ENCODE measurements at places on chromosomes 11 and 22.

- peak; percentile 92 for DNase-seq
Observed at GRCh38 chr11:126628790-126629621, 273.5 kb downstream of the ST3GAL4 start.

DNA sequence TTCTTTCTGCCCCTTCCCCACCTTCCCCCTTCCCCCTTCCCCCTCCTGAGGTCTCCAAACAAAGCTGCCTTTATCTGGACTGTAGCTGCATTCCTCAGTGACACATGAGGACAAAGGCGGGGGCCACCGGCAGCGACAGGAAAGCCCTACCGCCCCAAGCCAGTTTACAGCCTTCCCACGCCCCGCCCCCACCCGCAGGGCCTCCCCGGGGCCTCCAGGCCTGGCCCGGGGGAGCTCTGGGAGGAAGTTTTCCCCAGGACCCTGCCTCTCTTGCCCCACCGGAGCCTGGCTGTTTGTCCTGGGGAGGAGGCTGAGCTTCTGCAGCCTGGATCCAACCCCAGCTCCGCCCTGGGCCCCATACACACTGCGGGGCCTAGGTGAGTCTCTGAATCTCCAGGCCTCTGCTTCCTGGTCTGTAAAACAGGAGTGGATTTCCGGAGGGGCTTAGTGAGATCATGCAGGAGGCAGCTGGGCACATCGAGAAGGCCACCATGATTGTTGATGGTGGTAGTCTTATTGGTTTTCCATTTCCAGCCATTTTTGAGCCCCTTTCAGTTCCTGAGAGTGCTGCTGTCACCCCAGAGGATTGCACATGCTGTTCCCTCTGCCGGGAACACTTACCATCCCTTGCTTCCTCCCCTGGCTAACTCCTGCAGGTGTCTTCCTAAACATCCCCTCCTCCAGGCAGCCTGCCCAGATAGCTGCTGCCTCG, 130.7 kb downstream of the MN1 start:
- DNase-seq = no peak

DNA sequence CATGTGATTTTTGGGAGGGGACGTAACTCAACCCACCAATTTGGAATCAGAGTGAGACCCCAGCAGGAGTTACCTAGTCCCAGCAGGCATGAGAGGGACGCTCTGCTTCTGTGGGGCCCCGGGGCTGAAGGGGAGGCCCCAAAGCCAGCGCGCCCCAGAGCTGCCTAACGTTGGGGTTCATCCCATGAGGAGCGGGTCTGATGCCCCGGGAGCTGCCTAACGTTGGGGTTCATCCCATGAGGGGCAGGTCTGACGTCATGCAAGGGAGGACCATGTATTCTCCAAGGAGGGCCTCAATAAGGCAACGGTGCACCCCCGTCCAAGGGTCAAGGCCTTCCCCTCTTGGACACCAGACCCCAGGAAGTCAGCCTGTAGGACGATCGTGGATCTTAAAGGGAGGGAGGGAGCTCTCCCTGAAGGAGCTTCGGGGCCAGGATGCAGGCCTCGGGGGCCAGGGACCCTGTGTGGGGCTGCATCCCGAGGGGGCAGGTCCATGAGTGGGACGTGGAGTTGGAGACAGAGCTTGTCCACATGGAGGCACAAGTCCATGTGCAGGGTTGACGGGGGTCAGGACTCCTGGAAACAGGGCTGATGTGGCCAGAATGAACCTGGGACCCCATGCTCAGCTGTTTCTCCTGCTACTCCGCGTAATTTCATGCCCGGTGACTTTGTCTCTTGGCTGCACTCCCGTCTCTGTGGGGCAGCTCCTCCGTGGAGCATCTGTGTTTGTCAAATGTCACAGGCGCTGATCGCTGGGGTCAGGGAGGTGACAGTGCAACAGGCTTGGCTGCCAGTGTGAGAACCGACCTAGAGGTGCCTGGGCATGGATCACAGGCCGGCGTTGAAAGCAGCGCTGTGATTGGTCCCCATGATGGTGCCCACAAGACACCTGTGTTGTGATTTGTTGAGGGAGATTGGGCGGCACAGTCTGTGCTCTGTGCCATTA, 1029.1 kb downstream of the BRD1 start:
- DNase-seq = no peak

GRCh38 chr11:97537407-97538150, 1147.8 kb downstream of the JRKL start:
- DNase-seq = no peak

- no peak for DNase-seq
Observed at GRCh38 chr22:48886604-48887393, 940.9 kb downstream of the BRD1 start.

GRCh38 chr11:128421577-128422330, 165.6 kb downstream of the ETS1 start:
- peak; percentile 36 for DNase-seq

DNA sequence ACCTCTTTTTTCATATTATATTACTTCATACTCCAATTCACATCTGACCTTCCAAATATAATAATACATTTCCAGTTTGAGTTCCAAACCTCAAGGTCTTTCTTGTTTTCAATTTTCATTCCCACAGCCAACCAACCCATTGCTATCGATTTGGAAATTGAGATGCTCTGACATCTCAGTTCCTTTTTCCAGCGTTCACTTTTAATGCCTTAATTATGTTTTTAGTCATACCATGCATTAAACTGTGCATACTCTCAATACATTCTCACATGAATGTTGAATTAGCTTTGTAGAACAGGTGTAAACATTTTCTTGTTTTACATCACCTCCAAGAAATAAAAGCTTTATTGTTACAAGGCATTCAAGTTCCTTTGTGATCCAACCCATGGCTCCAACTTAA, 294.2 kb upstream of the ANO3 start:
- no peak for DNase-seq

DNA sequence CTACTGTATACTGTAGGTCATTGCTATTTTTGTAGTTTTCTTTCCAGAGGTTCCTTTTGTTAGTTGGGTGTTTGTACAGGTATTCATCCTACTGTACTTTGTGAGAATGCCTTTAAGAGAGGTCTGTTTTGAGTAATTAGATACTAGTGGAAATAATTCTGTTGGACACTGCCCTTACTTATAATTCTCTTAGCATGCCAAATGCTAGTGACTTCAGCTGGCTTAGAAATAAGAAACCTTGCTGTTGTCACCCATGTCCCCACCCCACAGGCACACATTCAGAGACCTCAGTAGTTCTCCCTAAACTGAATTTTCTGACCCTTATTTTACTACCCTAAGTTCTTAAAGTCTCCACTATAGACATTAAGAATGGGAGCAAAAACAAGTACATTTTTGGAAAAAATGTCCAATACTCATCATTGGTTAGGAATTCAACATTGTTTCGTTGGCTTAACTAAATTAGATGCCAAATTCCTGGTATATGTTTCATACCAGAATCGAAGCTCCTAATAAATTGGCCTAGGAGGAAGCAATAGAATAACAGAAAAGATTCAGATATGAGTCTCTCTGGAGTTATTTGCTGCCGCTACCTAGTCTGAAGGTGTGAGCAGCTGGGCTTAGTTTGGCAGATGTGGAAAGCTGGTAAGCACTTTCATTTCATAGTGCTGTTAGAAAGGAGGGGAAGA, 28.4 kb downstream of the ZNF143 start:
- peak; percentile 81 for DNase-seq

DNA sequence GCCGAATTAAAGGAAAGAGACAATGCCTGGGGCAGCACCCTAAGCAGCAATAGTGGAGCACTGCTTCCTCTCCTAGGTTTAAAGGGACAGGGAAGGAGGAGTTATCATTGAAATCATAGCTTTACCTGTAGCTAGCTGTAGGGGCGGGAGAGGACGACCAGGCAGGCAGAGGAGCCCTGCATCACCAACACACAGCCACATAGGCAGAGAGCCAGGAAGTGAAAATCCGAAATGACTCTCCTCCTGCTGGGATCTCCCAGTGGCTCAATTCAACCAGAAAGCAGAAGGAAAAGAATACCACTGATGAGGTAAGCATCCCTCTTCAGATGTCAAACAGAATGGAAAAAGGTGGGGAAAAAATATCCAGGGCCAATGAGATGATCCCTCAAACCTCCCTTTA, 20.4 kb downstream of the MRGPRX4 start:
- no peak for DNase-seq

GRCh38 chr11:12800032-12800671, 125.9 kb downstream of the TEAD1 start:
- peak; percentile 68 for DNase-seq

- DNase-seq = no peak
Observed at GRCh38 chr11:3971756-3972404, 116.4 kb downstream of the STIM1 start.

DNA sequence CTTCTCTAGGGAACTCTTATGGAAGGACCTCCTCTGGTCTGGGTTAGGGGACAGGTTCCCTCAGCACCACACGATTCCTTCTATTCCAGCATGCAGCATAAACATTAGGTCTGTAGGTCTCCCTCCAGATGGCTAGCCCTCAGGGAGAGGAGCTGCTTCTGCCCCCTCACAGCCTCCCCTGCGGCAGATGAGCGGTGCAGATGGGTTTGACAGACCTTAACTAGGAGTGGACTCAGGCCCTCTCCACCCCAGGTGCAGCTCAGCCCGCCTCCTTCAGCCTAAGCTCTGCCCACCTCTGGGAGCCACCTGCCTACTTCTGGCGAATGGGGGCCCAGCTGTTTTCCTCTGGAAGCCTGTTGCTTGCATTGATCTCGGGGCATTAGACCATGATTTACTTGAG, 55.7 kb upstream of the EIF3D start:
- DNase-seq = no peak

- DNase-seq = peak; percentile 69
Observed at GRCh38 chr11:64876835-64877341, 1.5 kb downstream of the EHD1 start.

GRCh38 chr11:128695539-128696221, 1.8 kb downstream of the FLI1 start:
- no peak for DNase-seq

- no peak for DNase-seq
Observed at GRCh38 chr11:111000400-111001080, 245.0 kb upstream of the POU2AF2 start.

- DNase-seq = peak; percentile 59
Observed at GRCh38 chr11:94705891-94706615, 62.1 kb upstream of the AMOTL1 start.

GRCh38 chr11:120977266-120978137, 46.4 kb upstream of the TBCEL start:
- DNase-seq = no peak

DNA sequence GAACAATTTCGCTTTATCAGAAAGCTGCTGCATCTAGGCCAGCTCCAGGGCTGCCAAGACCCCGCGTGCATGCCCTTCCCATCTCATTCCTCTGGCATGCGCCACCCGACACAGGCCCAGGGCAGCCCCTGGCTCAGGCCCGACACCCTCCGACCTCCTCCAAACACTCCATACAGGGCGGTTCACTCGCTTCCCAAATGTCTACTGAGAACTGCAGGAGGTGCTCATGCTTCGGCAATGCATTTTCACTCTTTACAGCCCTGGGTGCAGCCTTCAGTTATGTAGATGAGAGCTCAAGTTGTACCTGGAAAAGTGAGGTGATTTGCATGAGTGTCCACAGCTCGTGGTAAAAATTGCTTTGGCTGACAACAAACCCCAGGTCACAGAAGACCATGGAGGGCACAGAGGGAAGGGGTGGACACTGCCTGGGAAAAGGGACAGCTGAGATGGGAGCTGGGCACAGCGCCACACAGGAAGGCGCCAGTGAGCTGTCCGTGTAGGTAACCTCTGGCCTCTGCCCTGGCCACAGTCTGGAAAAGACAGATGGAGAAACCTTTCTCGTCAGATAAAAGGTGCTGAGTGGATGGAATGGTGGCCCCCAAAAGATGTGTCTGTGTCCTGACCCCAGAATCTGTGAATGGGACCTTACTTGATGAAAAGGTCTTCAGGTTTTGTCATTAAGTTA, 1351.9 kb downstream of the BRD1 start:
- no peak for DNase-seq

DNA sequence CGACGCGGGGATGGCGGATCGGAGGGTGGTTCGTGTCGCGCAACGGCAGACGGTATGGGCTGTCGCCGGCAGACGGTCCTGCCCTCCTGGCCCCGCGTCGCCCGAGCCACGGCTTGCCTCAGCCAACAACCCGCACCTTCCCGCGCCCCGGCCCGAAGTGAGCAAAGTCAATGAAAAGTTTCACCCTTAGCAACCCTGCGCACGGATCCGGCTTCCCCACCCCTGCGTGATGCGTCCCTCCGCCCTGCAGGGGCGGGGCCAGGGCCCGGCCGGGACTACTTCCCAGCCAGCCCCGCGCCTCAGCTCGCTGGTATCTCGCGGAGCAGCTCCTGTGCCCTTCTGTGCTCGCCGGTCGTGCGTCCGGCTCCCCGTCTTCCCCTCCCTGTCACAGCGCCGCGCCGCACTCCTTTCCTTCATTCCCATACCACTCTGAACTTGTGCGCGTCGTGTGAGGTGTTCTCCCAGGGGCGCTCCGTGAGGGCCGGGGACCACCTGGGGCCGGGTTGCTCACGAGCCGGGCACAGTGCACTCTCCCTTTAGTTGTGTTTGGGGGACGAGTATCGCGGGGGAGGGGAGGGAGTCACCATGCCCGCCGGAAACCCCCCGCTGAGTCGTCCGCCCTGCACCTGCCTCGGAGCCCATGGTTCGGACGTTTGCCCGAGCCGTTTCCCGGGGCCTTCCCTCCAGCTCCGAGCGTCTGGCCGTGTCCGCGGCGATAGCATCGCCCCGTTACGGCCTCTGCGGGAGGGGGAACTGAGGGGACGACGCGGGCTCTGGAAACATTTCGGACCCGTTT, at the start of gene TOB2:
Gene TOB2 (minus strand): TSS at position 163 of the 796 bp plus-strand sequence. CDS start 9,456 bp downstream, outside the sequence.
- peak; percentile 89 for DNase-seq

- DNase-seq = no peak
Observed at GRCh38 chr22:45139693-45140092, 24.0 kb upstream of the NUP50 start.

GRCh38 chr11:66111158-66111557, 41.1 kb downstream of the PACS1 start:
- DNase-seq = no peak

DNA sequence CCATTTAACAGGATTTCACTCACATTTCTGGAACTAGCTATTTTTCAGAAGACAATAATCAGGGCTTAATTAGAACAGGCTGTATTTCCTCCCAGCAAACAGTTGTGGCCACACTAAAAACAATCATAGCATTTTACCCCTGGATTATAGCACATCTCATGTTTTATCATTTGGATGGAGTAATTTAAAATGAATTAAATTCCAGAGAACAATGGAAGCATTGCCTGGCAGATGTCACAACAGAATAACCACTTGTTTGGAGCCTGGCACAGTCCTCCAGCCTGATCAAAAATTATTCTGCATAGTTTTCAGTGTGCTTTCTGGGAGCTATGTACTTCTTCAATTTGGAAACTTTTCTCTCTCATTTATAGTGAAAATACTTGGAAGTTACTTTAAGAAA, 9.2 kb downstream of the PRSS23 start:
- no peak for DNase-seq

DNA sequence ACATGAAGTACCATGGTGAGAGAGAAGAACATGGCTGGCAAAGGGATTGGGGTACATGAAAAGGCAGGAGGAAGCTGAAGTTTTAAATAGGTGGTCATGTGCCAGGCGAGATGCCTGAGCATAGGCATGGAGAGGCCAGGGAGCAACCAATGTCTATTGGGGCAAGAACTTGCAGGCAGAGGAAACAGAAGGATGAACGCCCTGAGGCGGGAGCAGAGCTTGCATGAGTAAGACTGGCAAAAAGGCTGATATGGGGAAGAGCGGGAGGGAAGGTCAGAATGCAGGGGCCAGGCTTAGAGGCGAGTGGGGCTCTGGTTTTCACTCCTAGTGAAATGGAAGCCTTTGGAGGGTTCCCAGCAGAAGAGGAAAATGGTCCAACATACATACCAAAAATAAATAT, 52.5 kb upstream of the VSTM5 start:
- no peak for DNase-seq
